ENCODE measurements at places on chromosomes 6 and 20. TPM values are rescaled to one million over a fixed set of nuclear protein-coding genes. Genes with fewer than 3 reads are reported as not detected.

- no peaks in the 10 kb centered on the region for H3K36me3 ChIP-seq
- H3K4me1 ChIP-seq: peaks cover 33% of the 10 kb centered on the region
- H3K4me3 ChIP-seq: no peak overlapping the region
- no peak for DNase-seq
- H3K27ac ChIP-seq: peak overlapping the region; percentile 36
Measured at GRCh38 chr6:160427312-160428068, 79.3 kb downstream of the SLC22A3 start.

- H3K4me1 ChIP-seq: no peaks in the 10 kb centered on the region
- H3K36me3 ChIP-seq: peaks cover 44% of the 10 kb centered on the region
- peak overlapping the region; percentile 99 for H3K27ac ChIP-seq
- H3K4me3 ChIP-seq: peak overlapping the region; percentile 97
- no peaks in the 10 kb centered on the region for H3K27me3 ChIP-seq
Measured at GRCh38 chr20:49276961-49277785, 684 bp downstream of the ZNFX1 start.

Gene PPP1R16B
- 0.96 TPM for total RNA-seq

Gene PGC
- total RNA-seq: not detected
